Fibroblast of skin of right quadriceps (primary cell): ENCODE measurements at places on chromosomes 5 and 9.

GRCh38 chr5:179131886-179132585 is 71.9 kb downstream of the ZNF354C start:
- DNase-seq = no peak

GRCh38 chr5:178155065-178155464 is 1.4 kb upstream of the NHP2 start:
- no peak for DNase-seq

DNA sequence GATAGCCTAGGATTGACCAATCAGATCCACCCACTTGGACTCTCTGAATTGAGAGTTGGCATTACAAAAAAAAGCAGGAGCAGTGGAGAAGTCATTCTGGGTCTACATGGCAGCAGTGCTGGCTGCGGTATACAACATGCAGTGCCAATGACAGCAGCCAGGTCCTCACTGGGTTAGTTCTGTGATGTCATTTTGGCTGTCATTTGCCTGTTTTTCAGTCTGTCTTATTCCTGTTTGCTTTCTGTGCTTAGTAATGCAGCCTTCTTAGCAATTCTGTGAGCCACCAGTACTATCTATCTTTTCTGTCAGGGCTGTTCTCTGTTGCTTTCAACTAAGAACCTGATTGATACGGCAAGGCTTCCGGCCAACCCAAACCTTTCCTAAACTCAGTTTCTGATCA is 471.8 kb downstream of the BNC2 start:
- no peak for DNase-seq

GRCh38 chr9:116365056-116365471 is 211.5 kb downstream of the PAPPA start:
- DNase-seq = peak; percentile 82

DNA sequence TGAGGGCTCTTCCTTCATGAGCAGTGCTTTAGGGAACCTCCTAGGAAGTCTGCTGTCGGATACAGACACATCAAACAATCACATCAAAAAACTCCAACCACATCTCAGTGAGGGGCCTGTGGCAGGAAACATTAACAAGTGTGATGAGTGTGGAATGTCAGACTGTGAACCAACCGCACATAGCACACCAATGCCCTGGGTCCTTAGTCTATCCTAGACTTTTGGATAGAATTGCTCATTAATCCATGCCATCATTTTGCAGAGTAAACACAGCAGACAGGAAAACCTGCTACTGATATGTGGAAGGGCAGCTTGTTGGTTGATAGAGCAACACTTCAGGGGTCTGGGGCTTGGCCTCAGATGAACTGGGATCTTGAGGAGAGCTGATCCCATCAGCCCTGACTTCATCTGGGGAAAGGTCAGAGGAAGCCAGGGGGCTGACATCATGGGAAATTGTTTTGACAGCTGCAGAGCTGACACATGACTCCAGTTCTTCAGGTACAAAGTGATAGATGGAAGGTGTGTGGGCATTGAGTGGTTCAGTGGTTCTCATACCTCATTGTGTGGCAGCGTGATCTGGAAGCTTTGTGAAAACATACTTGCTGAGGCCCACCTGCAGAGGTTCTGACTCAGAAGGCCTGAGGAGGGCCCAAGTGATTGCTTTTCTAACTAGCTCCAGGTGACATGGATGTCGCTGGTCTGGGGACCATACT is 193.3 kb downstream of the DIRAS2 start:
- DNase-seq = no peak

GRCh38 chr9:78972303-78972999 is 599.3 kb upstream of the TLE4 start:
- no peak for DNase-seq

DNA sequence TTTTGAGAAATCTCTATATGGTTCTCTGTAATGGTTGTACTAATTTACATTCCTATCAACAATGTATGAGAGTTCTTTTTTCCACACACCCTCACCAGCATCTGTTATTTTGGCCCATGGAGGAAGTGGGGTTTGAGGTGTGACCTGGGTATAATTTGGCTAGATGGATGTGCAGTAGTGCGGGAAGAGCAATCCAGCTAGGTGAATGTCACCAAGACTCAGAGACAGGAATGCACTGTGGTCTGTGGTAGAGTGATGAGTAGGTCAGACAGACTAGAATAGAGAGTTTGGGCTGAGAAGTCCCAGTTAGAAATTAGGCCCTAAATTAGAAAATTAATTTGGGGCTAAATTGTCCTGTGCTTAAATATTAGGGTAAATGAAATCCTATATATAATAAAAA is 32.8 kb upstream of the PIP5K1B start:
- no peak for DNase-seq

GRCh38 chr9:120941046-120941770 is 14.6 kb upstream of the TRAF1 start:
- peak; percentile 30 for DNase-seq

- no peak for DNase-seq
Measured at GRCh38 chr5:600886-601541, 11.1 kb upstream of the CEP72 start.

GRCh38 chr5:151811593-151812321 is 40.0 kb downstream of the G3BP1 start:
- DNase-seq = peak; percentile 26

- DNase-seq = no peak
Measured at GRCh38 chr5:130216286-130216685, 312.0 kb downstream of the CHSY3 start.

GRCh38 chr5:74254257-74254656 is 386.3 kb downstream of the ENC1 start:
- DNase-seq = no peak

DNA sequence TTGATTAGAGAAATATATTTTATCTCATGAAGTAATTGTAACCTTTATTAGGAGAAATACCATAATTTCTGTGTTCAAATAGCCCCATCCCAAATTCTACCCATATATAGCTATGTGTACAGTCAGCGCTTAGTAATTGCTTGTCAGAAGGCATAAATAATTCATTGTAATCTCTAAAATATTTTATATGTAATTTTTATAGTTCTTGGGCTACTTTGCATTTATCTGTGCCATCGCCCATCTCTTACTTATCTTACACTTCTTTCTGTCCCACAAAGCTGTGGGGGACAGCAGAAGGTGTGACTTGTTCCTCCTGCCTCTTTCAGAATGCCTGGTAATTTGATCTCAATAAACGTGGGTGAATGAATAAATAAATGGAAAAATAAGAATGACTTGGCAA is 5.5 kb downstream of the ADAMTSL1 start:
- DNase-seq = no peak

GRCh38 chr5:96247708-96248107 is 185.3 kb downstream of the PCSK1 start:
- no peak for DNase-seq

DNA sequence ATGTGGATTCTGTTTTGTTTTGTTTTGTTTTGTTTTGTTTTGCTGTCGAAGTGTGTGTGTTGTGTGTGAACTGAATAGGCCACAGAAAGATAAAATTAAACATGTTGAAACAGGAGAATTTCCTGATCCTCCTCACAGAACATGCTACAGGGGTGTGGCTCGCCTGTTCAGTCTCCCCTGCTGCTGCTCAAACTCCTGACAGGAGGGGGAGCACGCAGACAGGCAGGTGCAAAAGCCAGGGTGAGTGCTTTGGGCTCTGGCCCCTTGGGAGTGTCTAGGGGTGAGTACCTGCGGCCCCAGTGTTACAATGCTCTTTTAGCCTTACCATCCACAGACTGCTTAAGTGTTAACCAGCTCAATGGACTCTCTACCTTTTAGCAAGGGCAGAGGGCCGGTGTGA is 473.5 kb downstream of the MAT2B start:
- no peak for DNase-seq

DNA sequence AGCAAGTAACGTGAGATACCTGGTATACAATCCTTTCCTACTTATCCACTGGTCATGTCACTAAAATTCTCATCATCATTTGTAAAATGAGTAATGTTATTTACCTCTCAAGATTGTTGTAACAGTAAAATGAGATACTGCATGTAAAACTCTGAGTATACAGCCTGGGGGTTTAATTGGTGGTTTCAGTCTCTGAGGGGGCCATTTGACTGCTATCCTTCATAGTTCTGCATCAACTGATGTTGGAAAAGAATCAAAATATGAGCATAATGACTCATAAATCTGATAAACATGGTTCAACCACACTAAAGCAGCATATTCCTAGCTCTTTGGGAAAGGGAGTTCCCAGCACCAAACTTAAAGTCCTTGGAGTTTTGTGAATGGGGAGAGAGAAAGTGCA is 181.0 kb upstream of the GHR start:
- no peak for DNase-seq

DNA sequence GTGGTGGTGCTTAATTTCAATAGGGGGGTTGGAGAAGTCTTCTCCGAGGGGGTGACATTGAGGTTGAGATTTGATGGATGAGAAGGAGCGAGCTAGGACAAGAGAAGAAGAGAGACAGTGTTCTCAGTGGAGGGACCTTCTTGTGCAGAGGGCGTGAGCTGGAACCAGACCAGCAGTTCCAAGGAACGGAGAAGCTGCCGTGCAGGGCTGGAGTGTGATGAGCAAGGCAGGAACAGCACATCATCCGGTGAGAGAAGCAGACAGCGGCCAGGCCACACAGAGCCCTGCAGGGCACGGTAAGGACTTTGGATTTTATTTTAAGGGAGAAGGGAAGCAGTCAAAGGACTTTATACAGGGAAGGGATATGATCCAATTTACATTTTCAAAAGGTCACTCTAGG is 206.9 kb downstream of the MELK start:
- no peak for DNase-seq

- no peak for DNase-seq
Measured at GRCh38 chr5:127446626-127447025, 70.8 kb upstream of the PRRC1 start.

GRCh38 chr5:140926443-140927227 is 536 bp downstream of the PCDHAC1 start:
- DNase-seq = peak; percentile 47

- DNase-seq = no peak
Measured at GRCh38 chr9:127554966-127555839, 56.9 kb upstream of the STXBP1 start.

GRCh38 chr5:1651971-1652872 is 128.5 kb upstream of the LPCAT1 start:
- DNase-seq = no peak

DNA sequence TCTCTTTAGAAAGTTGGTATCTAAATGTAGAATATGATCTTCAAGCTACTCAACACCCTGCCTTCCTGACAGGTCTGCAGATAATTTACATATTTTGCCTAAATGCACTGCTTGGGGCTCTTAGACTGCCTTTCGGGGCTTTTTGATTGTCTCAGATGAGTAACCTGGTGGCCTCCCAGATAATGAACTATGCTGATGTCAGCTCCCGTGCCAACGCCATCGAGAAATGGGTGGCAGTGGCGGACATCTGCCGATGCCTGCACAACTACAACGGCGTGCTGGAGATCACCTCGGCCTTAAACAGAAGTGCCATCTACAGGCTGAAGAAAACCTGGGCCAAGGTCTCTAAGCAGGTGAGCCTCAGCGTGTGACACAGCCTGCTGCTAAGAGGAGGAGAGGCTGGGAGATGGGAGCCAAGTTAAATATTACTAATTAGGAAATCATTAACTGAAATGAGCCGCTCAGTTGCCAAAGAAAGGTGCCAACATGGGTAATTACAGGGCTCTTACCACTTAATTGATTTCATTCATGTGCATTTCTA is 20.8 kb upstream of the CKMT2 start:
- DNase-seq = no peak

DNA sequence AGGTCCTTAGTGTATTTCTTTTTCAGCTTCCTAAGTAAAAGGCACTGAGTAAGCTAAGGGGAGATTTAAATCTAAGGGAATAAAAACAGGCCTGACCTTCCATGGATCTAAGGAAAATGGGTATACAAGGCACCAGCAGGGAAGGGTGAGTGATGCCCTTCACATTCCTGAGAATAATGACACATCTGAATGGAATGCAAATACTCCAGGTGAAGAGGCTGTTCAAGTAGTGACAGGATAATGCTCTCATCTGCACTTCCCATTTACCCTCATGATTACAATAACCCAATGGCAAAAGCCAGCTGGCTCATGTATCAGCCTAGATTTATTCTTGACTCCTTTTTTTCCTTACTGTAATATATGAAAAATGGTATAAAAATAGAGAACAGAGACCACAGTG is 216.2 kb upstream of the ACTBL2 start:
- no peak for DNase-seq

DNA sequence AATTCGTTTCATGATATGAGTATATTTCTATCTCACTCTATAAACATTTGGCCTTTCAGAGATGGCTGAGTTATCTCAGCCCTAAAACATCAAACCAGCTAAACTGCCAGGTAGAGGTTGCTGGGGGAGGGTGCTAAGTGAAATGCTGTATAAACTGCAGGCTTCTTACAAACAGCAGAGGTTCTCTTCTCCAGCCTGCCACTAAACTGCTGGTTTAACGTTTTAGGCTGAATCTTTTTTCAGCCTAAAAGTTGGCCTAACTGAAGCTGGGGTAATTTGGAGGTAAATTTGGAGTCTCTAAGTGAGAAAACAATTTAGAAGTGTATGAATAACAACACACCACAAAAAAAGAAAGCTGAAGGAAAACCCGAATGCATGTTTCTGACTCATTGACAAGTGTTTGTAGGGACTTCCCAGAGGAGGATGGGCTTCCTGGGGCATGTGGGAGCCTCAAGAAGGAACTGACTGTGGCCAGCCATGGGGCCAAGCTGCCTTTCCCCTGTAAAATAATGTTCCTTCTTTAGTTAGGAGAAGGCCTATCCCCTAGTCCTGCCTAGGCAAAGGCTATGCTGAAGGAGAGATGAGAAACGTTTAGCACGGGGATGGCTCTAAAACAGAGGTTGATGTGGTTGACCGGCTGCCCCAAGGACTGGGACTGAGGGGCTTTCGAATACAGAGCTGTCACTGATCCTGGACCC is 44.3 kb downstream of the SLC28A3 start:
- DNase-seq = peak; percentile 68

DNA sequence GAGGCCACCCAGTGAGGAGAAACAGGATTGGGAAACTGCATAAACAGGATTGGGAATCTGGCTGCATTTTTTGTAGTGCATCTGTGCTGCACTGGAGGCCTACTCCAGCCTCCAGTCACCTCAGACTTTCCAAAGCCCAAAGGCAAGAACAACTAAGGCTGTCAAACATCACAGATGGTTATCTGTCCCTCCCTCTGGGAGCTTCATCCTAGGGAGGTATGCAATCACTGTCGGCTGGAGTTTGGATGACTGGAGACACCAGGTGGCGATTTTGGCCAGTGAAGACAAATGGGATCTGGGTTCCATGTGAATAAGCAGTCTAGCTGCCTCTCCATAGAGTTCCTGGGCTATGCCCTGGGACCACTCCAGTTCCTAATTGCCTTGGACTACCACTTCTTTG is 9.3 kb upstream of the SPINK13 start:
- no peak for DNase-seq

GRCh38 chr5:107937204-107937603 is 266.5 kb upstream of the EFNA5 start:
- no peak for DNase-seq

GRCh38 chr5:172508471-172509404 is 54.4 kb upstream of the SH3PXD2B start:
- DNase-seq = no peak

DNA sequence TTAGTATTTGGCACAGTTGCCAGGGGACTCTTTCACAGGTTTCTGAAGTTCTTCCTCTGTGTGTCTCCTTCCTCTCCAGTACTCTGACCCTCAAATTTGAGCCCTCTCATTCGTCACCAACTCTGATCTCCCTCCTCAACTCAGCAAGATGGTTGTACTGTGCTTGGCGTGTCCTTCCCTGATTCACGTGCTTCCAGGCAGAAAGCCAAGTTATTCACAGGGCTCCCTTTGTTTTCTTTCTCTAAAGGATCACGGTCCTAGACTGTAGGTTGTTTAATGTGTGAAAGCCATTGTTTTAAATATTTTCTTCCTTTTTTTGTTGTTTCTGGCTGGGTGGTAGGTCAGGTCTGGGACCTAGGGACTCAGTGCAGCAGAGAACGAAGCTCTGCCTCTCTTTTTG is 142.9 kb downstream of the DMAC1 start:
- DNase-seq = no peak
